ENCODE measurements at places on chromosomes 16 and 17. TPM values are rescaled to one million over a fixed set of nuclear protein-coding genes. Genes with fewer than 3 reads are reported as not detected.

The OR4D1 gene
- not detected for total RNA-seq

The STH gene
- total RNA-seq = not detected

- no peak for DNase-seq
- no peak overlapping the region for H3K27ac ChIP-seq
- H3K4me1 ChIP-seq = peaks cover 10% of the 10 kb centered on the region
- H3K4me3 ChIP-seq = no peak overlapping the region
- no peaks in the 10 kb centered on the region for H3K36me3 ChIP-seq
Observed at GRCh38 chr17:57082441-57082840, 2.6 kb upstream of the AKAP1 start.

GRCh38 chr16:65283181-65283651 lies 161.4 kb upstream of the CDH11 start:
- H3K4me1 ChIP-seq = peaks cover 24% of the 10 kb centered on the region
- no peak overlapping the region for H3K27ac ChIP-seq
- H3K4me3 ChIP-seq = no peak overlapping the region
- no peaks in the 10 kb centered on the region for H3K36me3 ChIP-seq
- no peak for DNase-seq

All from sigmoid colon (tissue), 7 donors.